ENCODE measurements at places on chromosomes 2 and 18. TPM values are rescaled to one million over a fixed set of nuclear protein-coding genes. Genes with fewer than 3 reads are reported as not detected.

WNT10A gene
- total RNA-seq, result not detected

DNA sequence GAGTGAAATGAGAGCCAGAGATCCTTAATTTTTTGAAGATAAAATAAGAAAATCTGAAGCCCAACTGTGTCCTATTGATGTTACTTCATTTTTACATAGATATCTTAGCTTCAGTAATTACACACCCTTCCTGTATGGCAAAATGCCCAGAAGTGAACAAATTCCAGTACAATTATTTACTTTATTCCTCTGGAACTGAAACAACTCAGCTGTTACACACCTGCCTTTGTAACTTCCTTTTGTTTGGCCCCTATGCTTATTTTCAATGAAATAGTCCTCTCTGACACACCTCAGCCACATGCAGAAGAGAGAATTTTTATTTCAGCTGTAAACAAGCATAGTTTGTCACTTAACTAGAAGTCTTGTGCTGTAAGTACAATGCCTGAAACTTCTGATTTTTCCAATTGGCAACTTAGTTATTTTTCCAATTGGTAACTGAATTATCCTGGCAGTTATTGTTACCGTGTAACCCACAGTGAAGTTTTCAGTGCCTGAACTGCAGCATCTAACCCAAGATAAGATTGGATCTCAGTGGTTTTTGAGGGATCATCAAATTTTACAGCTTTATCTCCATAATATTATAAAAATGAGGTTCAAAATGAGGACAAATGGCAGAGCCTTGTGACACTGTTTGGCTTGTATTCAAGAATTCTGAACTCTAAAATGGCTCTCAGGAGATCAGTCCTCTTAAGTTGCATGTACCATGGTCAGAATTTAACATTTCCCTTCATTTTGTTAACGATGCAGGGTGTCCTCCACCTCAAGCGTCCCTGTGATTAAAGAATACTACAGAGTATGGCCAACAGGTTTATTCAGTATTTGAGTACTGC, 82.6 kb downstream of the PKP4 start:
- no peak overlapping the region for H3K4me3 ChIP-seq
- H3K27ac ChIP-seq, result no peak overlapping the region
- H3K4me1 ChIP-seq, result peaks cover 7% of the 10 kb centered on the region
- no peaks in the 10 kb centered on the region for H3K36me3 ChIP-seq
- no peaks in the 10 kb centered on the region for H3K27me3 ChIP-seq

MROH2A gene
- not detected for total RNA-seq

GRCh38 chr2:225756198-225756597, 356.7 kb downstream of the NYAP2 start:
- no peak for DNase-seq
- H3K4me1 ChIP-seq, result no peaks in the 10 kb centered on the region
- no peak overlapping the region for H3K27ac ChIP-seq
- no peaks in the 10 kb centered on the region for H3K27me3 ChIP-seq

GRCh38 chr18:58247363-58247834, 203.4 kb downstream of the NEDD4L start:
- peak overlapping the region; percentile 45 for H3K27ac ChIP-seq
- no peaks in the 10 kb centered on the region for H3K36me3 ChIP-seq
- H3K4me1 ChIP-seq, result peaks cover 4% of the 10 kb centered on the region
- no peaks in the 10 kb centered on the region for H3K27me3 ChIP-seq
- peak overlapping the region; percentile 22 for H3K4me3 ChIP-seq

DNA sequence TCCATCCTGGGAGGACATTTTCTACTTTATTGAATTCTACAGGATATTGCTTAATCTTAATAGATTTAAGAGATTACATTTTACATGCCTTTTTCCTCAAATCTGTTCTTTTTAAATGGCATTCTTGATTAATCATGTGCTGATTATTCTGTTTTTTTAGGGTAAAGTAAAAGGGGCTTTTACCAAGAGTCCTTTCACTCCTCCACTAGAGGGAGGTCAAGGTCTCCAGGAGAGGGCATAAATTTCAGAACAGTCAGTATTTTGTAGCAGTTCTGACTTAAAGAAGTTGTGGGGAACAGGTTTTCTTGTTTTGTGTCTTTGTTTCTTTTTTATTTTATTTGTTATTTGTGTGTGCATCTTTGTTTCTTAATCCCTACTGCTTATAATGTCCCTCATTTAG, 25.4 kb downstream of the WDR75 start:
- H3K27me3 ChIP-seq, result no peaks in the 10 kb centered on the region
- no peak overlapping the region for H3K27ac ChIP-seq
- H3K36me3 ChIP-seq, result no peaks in the 10 kb centered on the region
- H3K4me1 ChIP-seq, result peaks cover 17% of the 10 kb centered on the region
- DNase-seq, result no peak
- no peak overlapping the region for H3K4me3 ChIP-seq

DNA sequence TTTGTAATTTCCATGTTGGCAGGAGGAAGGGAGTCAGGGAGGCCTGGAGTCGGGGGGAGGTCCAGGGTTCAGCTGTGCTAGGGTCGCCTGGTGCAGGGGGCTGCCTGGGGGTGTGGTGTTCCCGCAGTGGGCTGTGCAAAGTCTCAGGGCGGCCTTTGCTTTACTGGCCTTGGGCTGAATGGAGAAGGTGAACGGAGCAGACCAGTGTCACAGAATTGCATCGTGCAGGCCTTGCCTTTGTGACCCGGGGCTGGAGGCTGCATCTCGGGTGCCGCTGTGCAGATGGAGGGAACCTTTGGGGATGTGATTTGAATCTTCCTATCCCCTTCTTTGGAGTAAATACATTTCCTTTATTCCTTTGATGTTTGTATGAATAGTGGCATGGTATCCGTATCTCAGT, 8.8 kb downstream of the SNTG2 start:
- no peaks in the 10 kb centered on the region for H3K36me3 ChIP-seq
- H3K27ac ChIP-seq, result no peak overlapping the region
- no peak for DNase-seq
- no peak overlapping the region for H3K4me3 ChIP-seq
- no peaks in the 10 kb centered on the region for H3K4me1 ChIP-seq

DNA sequence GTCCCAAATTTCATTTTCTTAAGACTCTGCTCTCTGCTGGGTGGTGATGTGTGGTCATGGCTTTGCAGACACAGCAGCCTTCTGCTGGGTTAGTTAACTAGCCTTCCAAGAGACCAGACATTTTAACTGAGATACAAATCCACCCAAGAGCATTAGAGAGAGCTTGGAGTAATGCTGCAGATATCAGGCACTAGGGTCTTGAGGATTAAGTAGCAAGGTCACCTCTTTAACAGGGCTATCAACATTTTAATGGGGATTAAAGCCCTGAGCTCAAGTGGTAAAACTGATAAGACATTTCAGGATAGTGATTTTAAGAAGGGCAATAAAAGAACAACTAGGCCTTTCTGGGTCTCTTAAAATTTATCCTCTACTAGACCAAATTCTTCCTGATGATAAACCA, 461.2 kb downstream of the MEIS1 start:
- DNase-seq, result no peak
- no peaks in the 10 kb centered on the region for H3K27me3 ChIP-seq
- no peak overlapping the region for H3K27ac ChIP-seq
- no peaks in the 10 kb centered on the region for H3K36me3 ChIP-seq

GRCh38 chr2:73238976-73239375, 4.9 kb downstream of the CCT7 start:
- H3K4me1 ChIP-seq, result peaks cover 48% of the 10 kb centered on the region
- H3K27me3 ChIP-seq, result no peaks in the 10 kb centered on the region
- no peak overlapping the region for H3K4me3 ChIP-seq
- H3K27ac ChIP-seq, result no peak overlapping the region

OTOS gene
- total RNA-seq, result not detected

DNA sequence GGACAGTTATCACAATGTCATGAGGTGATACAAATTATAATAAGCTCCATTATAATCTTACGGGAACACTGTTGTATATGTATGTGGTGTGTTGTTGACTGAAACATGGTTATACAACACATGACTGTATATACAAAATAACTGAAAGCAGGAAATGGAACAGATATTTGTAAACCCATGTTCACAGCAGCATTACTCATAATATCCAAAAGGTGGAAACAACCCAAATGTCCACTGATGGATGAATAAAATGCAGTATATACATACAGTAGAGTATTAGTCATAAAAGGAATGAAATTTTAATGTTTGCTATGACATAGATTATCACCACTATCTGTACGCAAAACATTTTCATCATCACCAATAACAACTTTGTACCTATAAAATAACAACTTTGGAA, 107.3 kb downstream of the USP34 start:
- no peak overlapping the region for H3K27ac ChIP-seq
- H3K4me1 ChIP-seq, result peaks cover 10% of the 10 kb centered on the region
- H3K36me3 ChIP-seq, result no peaks in the 10 kb centered on the region
- DNase-seq, result no peak
- no peak overlapping the region for H3K4me3 ChIP-seq

SEMA4C gene
- total RNA-seq, result 7.9 TPM

DNA sequence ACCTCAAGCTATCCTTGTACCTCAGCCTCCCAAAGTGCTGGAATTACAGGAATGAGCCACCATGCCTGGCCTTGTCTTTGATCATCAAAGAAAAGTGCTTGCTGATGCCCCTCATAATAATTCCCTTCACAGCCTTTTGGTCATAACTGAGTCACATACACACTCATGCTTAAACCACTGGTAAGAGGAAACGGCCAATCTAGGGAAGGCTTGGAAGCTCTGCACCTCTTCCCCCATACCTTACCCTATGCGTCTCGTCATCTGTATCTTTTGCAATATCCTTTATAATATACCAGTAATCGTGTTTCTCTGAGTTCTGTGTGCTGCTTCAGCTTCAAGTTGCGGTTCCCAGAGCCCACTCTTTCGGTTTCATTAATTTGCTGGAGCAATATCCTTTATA, 4.8 kb upstream of the RNF138 start:
- no peaks in the 10 kb centered on the region for H3K27me3 ChIP-seq
- H3K36me3 ChIP-seq, result no peaks in the 10 kb centered on the region
- no peak for DNase-seq
- no peak overlapping the region for H3K4me3 ChIP-seq
- no peak overlapping the region for H3K27ac ChIP-seq
- H3K4me1 ChIP-seq, result peaks cover 6% of the 10 kb centered on the region

DNA sequence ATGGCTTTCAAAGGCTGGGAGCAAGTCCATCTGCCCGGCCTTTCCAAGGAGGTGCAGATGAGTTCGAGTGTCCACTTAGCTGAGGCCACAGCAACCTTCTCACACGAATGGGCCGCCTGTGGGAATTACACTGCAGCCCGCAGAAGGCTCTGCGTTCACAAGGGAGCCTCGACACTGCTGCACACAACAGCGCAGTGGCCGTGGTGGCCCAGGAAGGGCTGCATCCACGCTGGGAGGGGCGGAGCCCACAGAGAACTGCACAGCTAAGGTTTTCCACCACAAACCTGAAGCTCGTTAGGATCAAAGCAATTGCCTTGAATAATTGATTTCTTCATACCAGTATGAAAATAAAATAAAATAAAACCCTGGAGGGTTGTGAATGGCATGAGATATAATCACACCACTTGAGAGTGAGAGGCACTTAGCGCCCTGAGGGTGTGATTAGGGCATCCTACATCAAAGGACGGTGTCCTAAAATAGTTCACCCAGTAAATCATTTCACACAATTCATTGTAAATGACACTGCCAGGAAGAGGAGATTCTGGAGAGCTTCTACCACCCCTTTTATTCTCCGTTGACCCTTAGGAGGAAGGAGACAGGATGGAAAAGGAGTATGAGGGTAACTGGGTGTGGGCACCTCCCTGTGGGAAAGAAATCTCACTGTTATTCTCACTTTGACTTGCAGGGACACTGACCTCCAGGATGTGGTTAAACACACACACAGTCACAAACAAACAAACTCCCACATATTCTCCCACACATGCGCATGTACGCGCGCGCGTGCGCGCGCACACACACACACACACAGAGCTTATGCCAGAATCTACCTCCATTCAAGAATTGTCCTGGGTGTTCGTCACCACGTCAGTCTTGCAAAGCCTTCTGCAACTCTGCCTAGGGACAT, 256.6 kb upstream of the ID2 start:
- H3K4me1 ChIP-seq, result no peaks in the 10 kb centered on the region
- DNase-seq, result no peak
- no peaks in the 10 kb centered on the region for H3K36me3 ChIP-seq

DNA sequence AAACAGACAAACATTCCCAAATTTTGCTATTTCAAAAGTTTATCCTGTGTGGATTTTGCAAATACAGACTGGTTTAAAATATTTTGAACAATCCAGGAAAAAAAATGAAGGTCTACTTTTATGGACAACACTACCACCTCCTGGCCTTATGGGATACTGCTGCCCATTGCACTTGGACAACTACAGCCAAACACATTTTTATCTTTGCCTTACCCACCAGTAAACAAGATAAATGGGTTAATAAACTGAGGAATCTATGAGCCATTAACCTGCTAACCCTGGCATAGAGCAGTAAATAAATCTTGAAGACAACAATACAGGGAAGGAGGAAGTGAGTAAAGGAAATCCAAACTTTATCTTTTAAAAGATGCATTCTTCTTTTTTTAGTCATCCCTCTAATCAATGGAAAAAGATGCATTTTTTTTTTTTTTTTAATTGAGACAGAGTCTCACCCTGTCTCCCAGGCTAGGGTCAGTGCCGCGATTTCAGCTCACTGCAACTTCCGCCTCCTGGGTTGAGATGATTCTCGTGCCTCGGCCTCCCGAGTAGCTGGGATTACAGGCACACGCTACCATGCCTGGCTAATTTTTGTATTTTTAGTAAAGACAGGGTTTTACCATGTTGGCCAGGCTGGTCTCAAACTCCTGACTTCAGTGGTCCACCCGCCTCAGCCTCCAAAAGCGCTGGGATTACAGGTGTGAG, 2.1 kb upstream of the SPIRE1 start:
- no peak overlapping the region for H3K4me3 ChIP-seq
- H3K4me1 ChIP-seq, result no peaks in the 10 kb centered on the region
- H3K36me3 ChIP-seq, result no peaks in the 10 kb centered on the region
- no peak for DNase-seq
- H3K27me3 ChIP-seq, result no peaks in the 10 kb centered on the region

DNA sequence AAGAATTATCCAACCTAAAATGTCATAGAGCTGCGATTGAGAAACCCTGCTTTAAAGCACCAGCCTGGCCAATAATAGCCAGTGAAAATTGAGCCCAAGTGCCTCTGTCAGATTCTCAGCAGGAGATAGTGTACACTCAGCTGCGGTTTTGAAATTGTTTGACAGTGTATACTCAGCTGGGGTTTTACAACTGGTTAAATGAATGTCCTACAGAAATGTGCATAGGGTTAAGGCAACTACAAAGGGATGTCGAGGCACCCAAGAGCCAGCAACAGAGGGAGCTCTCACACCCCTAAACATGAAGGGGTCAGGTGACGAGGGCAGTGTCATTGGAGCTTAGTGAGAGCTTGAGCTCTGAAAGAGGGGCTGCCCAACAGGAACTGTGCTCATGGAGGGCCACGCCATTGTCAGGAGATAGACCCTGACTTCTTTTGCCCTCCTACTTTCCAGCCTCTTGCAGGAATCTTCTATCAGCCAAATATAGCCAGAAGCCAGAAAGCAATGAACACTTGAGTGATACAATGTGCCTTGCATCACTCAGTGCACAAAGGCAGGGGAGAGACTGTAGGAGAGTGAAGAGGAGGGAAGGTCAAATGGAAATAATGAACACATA, 15.1 kb downstream of the ACTG2 start:
- no peaks in the 10 kb centered on the region for H3K4me1 ChIP-seq
- H3K27me3 ChIP-seq, result no peaks in the 10 kb centered on the region
- H3K36me3 ChIP-seq, result no peaks in the 10 kb centered on the region
- H3K27ac ChIP-seq, result no peak overlapping the region
- H3K4me3 ChIP-seq, result no peak overlapping the region

BMP10 gene
- not detected for total RNA-seq
